ENCODE measurements at places on chromosomes 6 and 20.

GRCh38 chr20:52003415-52003814, 188.2 kb downstream of the ZFP64 start:
- no peak for DNase-seq

- DNase-seq: no peak
Observed at GRCh38 chr20:33054791-33055190, 1.1 kb downstream of the BPIFB3 start.

- no peak for DNase-seq
Observed at GRCh38 chr20:31829731-31830130, 10.6 kb downstream of the MYLK2 start.

DNA sequence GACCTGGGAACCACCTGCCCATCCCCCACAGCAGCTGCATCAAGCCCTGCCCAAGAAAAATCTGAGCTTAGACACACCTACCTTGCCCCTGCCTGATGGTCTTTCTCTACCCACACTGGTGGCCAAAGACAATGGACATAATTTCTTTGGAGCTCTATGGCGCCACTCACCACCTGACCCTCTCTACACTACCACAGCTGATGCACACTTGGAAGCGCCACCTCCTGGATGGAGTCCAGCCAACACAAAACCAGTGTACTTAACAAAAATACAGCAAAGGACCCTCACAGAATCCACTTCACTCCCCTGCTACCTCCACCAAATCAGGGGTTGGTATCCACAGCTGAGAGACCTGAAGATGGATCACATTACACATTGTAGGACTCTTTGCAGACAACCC, 39.7 kb upstream of the CLVS2 start:
- no peak for DNase-seq

DNA sequence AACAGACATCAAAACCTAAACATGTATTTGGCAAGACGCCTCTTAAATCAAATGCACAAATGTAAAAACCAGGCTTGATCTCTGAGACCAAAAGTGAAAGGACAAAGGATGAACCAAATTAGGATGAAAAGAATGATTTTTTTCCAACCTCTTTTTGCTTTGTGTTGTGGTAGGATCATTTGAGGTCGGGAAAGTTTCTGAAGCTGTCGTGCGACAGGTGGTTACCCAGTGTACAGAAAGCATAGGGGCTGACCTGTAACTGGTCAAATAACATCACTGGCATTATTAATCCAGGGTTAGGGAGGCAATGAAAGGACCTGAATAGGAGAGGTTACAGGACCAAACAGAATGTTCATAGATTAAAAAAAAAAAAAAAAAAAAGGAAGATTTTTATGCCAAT, 18.1 kb upstream of the NOL7 start:
- no peak for DNase-seq

DNA sequence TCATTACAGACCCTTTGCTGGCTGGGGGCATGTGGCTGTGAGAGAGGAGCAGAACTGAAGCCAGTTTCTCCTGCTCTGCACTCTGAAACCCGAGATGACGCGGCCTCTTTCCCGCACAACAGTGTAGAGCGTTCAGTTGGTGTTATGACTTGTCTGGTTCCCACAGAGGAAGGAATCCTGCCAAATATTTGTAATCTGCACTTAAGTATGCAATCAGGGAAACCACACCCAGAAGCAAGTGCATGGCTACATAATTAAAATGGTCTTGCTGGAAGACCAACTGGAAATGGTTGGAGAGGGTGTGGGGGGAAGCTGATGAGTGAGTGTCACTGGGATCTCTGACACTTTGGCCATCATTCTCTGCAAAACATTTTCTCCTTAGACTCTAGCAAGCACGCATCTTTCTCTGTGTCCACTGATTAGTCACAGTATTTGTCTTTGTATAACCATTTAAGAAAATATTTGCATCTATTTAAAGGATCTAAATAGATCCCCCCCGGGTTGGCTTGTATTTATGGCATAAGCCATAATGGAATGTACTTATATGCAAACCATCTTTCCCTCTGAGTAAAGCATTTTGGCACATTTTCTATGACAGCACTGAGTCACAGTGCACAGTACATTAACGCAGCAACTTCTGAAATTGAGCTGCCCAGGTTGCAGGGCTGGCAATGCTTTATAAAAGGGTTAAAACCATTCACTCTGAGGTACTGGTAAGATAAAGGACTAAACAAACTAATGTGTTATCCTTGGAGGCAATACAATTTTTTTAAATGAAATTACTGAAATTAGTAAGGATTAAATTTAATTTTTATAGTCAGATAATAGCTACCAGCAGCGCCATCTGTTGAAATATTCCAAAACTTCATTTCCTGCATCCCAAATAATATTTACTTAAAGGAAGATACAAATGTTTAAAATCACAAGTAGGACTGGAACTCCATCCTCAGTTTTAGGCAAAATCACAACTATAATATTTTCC, 76.7 kb downstream of the FOXC1 start:
- peak; percentile 21 for DNase-seq

DNA sequence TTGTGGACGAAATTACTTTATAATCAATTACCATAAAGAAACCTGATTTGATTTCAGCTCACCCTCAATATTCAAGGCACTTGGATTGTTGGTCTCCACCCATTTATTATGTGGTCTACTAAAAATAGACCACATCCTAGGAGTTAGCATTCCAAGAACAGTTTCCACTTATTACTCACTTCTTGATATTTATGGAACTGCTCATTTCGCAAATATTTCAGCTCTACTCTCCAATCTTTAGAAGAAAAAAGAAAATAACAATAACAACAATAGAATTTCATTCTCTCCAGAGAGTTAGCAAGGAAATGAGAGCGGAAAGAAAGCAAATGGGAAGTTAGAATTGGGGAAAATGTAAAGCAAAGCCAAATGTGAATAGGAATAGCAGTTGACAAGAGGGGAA, 26.2 kb upstream of the HDAC2 start:
- no peak for DNase-seq

DNA sequence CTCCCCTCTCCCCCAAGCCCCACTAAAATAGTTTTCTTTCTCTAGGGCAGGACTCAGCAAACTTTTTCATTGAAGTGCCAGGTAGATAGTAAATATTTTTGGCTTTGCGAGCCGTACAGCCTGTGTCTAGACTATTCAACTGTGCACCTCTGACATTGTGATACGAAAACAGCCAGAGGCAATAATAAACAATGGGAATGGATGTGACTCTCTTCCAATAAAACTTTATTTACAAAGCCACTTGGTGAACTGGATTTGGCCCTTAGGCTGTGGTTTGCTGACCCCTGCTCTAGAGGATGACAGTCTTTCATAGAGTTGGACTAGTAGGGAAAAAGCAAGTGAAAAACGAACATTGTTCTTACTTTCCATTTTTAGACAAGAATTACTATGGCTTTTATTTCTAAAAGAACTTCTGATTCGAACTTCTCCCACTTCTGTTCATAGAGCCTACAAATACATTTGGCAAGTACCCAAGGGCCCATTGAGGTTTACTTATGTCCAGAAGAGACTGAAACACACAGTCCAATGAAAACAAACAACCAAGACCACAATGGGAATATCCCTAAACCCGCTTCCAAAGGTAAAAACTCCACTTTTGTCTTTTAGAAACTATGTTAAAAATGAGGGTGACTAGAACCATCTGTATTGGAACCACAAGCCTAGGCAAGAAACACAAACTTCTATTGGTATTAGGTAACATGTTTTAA, 46.4 kb upstream of the CDKAL1 start:
- no peak for DNase-seq

DNA sequence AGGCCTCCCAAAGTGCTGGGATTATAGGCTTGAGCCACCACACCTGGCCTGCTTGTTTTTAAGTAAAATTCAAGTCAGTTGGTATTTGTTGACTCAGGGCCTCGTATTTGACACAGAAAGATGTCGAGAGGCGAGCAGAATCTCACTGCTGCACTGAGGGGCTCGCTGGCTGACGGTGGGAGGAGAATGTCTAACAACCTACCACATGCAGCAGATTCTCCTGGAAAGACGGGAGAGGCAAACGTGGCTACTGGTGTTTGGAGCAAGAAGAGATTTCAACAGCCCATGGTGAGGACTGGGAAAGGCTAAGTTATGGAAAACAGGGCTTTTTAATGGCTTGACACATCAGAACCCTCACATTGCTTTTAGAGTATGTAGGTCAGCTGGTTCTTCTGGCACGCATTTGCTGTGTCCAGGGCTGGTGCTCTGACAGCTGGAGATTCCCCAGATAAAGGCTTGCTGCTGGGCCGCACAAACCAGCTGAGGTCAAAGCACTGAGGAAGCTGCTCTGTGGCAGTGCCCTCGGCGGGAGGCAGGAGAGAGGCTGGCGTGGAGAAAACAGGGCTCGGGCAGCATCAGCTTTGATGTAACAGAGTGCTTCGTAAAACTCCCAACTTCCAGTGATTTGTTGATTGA, 84.2 kb upstream of the FRMD1 start:
- DNase-seq: no peak

- no peak for DNase-seq
Observed at GRCh38 chr20:44120676-44121425, 66.1 kb downstream of the JPH2 start.

DNA sequence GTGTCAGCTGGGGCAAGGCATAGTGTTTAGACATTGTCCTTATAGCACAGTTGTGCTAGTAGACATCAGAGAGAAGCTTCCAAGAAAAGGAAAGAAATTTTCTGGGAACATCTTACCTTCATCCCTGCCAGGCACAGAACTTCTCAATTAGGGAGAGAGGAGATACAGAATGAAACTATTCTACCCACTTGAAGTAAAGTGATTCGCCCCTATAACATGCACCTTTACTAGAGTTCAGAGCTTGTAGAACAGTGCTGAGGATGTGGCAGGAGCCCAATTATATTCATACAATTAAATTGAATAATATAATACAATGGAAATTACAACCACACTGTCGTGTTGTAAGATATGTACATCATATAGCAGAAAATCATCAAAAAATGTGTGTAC, 1063.9 kb upstream of the CITED2 start:
- no peak for DNase-seq

DNA sequence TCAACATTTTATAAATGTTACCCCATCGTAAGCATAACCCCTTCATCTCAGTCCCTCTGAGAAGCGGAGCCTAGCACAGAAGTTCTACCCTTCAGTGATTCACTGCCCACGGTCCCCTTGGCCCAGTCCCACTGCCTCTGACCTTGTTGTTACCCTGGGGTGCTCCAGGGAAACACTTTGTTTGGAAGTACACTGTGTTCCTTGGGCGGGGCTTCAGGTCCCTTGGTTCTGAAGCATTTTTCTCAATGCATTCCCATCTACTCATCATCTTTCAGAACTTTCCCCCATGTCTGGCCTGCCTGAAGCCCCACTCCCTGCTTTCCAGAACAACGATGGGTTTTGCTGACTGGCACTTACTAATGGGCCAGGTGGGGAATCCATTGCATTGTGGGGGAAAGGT, 296.2 kb downstream of the FOXA2 start:
- no peak for DNase-seq
